ENCODE measurements at places on chromosomes 3 and 15.
A peak's percentile ranks its signal among the peaks of the same experiment; 100 is the strongest.

- DNase-seq, result no peak
Observed at GRCh38 chr3:195080125-195080524, 190.8 kb downstream of the XXYLT1 start.

GRCh38 chr3:94704467-94704866, 641.6 kb downstream of the NSUN3 start:
- no peak for DNase-seq

GRCh38 chr3:67301556-67301955, 303.4 kb downstream of the KBTBD8 start:
- DNase-seq, result no peak

DNA sequence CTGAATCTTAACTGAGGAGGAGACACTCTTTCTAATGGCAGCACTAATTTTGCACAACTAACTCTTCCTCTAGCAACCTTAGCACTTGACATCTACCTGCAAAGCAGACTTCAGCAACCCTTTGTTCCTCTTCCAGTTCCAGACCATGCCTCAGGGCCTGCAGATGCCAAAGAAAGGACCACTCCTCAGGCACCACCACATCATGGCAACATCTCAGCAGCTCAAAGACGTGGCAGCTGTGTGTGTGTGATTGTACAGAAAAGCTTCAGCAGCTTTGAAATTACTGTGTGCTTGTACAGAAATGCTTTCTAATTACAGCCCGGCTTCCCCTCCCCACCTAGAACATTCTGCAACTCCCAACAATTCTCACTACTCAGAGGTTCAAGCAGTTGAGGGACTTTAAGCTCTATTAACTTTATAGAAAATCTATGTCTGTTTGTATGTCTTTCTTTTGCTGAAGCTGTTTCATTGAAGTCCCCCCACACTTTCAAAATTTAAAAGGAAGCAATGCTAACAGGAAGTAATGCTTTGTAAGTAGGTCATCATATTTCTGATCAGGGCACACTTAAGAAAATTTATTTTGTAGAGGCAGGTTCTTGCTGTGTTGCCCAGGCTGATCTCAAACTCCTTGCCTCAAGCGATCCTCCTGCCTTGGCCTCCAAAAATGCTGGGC, 115.2 kb downstream of the CD47 start:
- DNase-seq, result no peak

DNA sequence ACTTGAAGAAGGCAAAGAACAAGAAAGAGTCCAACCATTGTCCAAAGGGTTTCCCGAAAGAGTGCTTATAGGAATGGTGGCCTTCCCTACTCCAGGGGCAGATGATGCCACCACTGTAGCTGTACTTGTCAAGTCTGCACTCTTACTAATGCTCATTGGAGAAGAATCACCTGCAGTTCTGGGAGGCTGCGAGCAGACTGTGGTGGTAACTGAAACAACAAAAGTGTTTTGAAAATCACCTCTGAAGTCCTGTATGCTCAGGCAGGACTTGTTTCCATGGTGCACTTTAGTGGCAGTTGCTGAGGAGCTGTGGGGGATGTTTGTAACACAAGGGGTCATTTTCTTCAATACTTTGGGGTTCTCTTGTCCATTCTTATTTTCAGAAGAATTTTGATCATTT, 36.0 kb downstream of the USF3 start:
- no peak for DNase-seq

DNA sequence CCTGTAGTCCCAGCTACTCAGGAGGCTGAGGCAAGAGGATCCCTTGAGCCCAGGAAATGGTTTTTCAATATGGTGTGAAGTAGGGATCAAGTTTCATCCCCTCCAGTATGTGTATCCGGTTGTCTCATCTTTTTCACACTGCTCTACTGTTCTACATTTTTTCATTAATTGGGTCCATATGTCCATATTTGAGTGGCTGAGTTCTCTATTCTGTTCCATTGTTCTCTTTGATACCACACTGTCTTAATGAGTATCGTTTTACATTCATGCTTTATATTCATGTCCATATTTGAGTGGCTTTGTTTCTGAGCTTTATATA, 81.6 kb upstream of the LRRFIP2 start:
- no peak for DNase-seq

- DNase-seq, result no peak
Observed at GRCh38 chr3:107690522-107691138, 167.9 kb downstream of the BBX start.

DNA sequence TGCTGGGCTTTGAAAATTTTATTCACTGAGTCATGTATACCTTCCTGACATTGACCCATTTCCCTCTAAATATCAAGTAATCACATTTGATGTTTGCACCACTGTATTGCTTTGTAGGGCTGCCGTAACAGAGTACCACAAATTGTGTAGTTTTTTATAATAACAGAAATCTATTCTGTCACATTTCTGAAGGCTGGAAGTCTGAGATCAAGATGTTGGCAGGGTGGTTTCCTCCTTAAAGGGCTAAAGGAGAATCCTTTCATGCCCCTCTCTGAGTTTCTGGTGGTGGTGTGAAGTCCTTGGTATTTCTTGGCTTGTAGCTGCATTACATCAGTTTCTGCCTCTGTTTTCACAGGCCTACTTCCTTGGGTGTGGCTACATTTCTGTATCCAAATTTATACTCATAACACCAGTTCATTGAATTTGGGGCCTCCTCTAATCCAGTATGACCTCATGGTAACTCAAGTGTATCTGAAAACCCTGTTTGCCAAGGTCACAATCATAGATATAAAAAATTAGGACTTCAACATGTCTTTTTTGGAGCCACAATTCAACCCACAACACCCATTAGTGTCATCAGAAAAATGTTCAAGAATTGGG, 29.1 kb upstream of the ST6GAL1 start:
- DNase-seq, result no peak

- peak; percentile 5 for DNase-seq
Observed at GRCh38 chr15:89472785-89473256, 23.6 kb downstream of the RHCG start.

DNA sequence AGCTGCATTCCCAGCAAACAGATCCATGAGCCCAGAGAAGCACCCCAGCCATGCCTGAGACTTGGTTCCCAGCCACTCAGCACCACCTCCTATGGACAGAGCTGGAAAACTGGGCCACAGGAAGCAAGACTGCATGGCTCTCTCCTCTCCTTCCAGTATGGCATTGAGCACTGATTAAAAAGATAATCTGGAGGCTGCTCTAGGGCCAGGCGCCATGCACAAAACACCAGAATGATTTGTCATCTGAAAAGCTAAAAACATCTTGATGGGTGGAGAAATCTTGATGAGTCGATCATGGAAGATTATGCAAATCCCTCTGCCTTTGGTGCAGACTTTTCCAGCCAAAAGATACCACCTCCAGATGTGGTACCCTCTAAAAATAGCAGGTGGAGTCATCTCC, 62.7 kb upstream of the MRPS22 start:
- no peak for DNase-seq

DNA sequence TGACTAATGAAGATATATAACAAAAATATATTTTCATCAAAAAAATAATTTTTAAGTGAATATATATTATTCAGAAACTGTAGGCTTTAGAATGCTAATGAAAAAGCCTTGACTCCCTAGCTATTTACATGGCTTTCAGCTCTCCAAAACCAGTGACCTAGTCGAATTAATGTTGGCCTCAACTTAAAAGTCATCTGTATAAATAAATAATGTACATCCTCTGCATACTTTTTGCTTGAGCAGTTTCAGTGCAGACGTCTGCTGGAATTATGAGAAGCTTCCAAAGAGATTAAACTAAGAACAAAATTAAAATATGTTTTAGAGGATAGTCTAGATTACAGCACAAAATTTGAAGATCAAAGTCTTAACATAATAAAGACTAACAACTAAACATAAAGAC, 520.4 kb upstream of the ALCAM start:
- no peak for DNase-seq

Measured in activated T-cell treated with anti-CD3 and anti-CD28 coated beads for 4 hours (primary cell).